CD4-positive, alpha-beta T cell treated with Interleukin-4 for 1 hour (primary cell): ENCODE measurements at places on chromosomes 1 and 21.

- no peak for DNase-seq
Observed at GRCh38 chr21:8991968-8992621, 1529.3 kb upstream of the TPTE start.

DNA sequence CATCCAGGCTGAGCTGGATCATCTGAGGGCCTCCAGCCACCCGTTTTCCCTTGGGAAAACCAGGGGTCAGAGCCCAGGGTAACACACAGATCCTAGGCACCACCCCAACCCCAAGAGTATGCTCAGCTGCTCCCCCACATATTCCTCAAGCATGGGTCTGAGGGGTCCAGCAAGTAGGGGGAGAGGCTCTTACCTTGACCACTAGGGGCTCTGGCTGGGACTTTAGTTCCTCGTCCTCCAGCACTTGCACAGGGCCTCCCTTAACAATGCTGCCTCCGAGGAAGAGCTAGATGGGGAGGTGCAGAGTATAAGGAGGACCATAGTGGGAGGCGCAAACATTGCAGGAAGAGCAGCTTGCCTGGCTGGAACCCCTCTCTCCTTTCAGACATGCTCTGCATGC, 7.5 kb downstream of the SELENBP1 start:
- no peak for DNase-seq

DNA sequence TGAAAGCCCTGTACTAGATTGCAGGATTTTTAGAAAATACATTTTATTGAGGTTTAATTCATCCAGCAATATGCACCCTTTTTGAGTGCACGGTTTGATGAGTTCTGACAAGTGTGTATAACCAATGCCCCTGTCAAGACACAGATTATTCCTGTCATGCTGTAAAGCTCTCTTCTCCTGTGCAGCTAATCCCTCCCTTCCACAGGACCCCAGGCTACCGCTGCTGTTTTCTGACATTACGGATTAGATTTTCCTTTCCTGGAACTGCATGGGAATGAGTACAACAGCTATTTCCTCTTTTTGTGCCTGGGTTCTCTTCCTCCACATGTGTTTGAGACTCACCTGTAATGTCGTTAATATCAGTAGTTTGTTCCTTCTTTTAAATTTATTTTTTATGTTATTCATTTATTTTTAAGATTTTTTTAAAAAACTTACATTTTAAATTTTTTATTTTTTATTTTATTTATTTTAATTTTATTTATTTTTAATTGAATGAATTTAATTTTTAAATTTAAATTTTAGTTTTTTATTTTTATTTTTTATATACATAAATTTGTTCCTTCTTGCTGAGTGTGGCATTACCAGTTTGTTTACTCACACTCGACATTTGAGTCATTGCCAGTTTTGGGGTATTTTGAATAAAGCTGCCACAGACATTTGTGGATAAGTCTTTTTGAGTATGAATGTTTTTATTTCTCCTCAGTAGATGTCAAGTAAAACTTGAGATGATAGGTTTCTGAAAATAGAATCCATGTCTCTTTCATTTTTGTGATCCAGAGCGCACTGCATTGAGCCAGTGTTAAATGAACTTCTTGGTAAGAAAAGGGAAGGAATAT, 79.0 kb upstream of the B3GALT5 start:
- no peak for DNase-seq

GRCh38 chr1:28956038-28956464, 41.7 kb downstream of the EPB41 start:
- no peak for DNase-seq

GRCh38 chr1:180598333-180598974, 33.4 kb upstream of the XPR1 start:
- DNase-seq, result no peak

DNA sequence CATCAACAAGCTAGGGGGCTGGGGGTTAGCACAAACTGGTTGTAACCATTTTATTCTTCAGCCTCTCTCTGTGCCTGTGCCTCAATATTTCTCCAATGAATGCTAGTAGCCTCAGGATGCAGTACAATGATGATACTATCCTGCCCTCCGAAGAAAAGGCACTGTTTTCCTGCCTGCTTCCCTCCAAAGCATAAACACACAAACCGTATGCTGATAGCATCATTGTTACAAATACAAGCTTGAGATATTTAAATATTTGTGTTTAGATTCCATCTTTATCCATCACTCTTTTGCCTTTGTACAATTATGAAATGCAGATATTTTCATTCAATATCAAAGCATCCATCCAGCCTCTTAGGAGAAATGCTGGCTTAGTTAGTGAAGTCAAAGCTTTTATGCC, 404.8 kb downstream of the DUSP10 start:
- no peak for DNase-seq

DNA sequence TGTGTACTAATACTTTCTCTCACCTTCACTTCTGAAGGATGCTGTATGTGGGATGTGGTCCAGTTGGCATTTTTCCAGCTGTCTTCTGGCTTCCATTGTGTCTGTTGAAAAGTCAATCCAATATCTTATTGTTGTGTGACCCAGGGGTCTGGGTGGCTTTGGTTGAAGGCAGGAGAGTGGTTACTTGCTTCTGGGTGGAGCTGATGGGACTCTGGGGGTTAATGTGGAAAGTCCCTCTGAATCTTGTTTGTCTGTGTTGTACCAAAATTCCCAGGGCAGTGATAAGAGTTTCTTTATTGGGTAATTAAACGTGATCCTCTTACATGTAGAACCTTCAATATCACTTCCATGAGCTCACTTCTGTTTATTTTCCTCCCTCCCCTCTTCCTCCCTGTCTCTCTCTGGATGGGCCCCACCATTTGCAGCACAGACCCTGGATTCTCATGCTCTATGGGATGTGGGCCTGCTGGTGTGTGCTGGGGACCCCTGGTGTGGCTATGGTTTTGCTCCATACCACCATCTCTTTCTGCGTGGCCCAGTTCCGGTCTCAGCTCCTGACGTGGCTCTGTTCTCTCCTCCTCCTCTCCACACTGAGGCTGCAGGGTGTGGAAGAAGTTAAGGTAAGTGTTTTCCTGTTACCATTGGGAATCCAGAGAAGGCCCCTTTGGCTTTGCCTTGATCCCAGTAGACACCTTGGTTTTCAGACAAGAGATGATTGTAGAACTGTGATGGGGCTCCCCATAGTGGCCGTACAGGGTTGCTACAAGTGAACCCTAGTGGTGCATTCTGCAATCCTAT, 71.5 kb downstream of the HHAT start:
- peak; percentile 20 for DNase-seq

- no peak for DNase-seq
Observed at GRCh38 chr21:39346671-39347331, 2.1 kb downstream of the HMGN1 start.

DNA sequence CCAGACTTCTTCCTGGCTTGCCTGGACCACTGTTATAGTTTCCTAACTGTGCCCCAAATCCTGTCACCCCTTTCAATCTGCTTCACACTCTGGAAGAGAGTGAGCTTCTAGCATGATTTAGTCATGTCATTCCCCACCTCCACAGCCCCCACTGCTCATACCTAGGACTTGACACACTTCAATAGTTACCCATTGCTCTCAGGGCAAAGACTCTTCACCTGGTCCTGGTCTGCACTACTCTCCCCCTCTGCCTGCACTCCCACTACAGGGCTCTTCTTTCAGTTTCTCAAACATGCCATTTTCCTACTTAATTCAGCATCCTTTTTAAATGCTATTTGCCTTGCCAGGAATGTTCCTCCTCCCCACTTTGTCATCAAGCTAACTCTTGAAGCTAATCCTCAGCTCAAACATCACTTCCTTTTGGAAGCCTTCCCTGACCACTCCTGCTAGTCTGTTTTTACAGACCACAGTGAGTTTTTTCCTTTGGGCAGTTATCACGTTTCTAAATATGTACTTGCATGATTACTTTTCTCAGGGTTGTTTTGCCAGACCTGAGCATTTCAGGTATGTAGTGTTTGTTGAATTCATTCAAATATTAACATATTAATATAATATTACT, 24.7 kb downstream of the CYP2J2 start:
- DNase-seq, result no peak

- no peak for DNase-seq
Observed at GRCh38 chr1:217687511-217687910, 56.4 kb downstream of the SPATA17 start.

GRCh38 chr1:61400131-61400770, 317.9 kb downstream of the NFIA start:
- no peak for DNase-seq

GRCh38 chr1:90717665-90718410, 736 bp upstream of the BARHL2 start:
- no peak for DNase-seq

- DNase-seq, result no peak
Observed at GRCh38 chr1:1083416-1084371, 9.6 kb upstream of the RNF223 start.

GRCh38 chr1:230263568-230264195, 162.4 kb downstream of the PGBD5 start:
- DNase-seq, result no peak

DNA sequence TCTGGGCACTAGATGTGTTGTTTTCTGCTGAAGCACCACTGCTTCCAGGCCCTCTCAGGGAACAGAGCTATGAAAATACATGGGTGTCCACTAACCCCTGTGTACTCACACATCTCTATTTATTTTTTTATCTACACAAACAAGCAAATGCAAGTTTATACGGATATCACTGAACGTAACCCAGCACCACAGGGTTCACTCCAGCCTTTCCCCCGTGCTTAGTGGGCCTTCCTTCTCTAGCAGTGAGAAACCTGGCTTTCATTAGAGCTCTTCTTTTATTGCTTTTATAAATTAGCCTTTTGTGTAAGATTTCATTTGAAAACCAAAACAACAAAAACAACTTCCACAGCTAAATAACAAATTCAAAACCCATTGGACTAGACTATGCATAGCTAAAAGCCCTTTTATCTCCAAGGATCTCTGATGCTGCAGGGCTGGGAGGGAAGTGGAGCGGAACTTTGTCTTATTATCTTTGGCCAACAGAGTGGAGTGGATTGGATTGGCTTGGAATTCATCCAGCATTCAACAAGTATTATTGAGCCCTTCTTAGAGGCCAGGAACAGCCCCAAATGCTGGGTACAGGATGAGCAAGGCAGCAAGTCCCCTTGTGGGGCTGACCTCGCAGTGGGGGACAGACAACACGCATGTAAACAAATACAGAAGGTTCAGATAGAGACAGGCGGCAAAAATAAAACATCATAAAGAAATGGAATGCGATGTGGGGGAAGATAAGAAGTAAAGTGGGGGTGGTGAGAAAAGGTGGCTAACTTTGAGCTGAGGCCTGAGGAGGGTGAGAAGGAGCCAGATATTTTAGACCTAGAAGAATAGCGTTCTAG, 371.8 kb upstream of the POU3F1 start:
- DNase-seq, result no peak

- no peak for DNase-seq
Observed at GRCh38 chr1:114334297-114334696, 176.7 kb downstream of the TRIM33 start.

- peak; percentile 74 for DNase-seq
Observed at GRCh38 chr1:4027492-4028138, 127.5 kb upstream of the C1orf174 start.

DNA sequence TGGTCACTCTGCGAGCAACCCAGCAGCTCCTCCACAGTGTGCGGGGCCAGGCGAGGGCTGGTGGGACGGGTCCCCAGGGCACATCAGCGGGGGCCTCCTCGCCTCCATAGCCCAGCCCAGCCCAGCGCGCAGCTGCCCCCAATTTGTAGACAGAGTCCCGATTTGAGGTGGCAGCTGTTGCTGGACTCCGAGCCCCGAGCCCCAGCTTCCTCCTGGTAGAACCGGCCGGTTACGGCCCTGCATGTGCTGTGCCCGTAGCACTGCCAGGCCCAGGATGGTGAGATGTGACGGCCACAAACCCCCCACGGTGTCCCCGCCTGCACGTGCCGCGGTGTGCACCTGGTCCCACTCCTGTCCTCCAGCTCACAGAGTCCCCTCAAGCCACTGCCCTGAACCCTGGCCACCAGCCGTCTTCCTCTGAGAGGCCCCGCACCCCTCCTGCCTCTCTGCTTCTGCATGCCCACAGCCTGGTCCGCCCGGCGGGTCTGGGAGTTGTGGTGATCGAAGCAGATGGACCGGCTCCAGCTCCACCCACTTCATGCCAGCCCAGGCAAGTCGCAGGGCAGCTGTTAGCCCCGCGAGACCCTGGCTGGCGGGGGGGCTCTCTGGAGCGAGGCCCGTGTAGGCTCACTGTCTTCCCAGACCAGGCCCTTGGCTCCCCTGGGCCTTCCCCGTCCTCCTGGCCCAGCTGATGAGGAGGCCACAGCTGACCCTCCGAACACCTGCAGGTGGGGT, 55.5 kb downstream of the MORN1 start:
- DNase-seq, result no peak

DNA sequence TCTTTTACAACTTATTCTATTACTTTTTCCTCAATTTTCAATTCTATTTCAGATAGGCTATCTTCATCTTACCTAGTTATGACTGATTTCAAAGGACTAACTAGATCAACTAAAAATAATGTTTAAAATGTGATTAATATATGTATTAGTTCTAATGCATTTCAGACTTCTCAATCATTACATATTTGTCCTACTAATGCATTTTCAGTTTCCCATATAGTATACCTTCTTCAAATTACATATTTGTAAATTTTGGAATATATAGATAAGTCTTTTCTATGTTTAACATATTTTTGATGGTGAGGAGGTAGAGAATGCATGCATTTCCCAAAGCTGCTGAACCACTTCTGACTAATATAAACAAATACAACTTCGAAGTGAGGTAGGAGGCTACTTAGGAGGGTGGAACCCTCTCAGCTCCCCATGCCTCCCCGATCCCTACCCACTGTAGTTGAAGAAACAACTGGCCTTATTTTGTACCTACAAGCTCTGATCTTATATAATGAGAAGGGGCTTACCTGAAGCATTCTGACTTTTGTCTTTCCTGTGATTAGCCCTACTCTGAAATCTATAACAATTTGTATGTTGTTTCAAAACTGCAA, 1.7 kb downstream of the TRMT1L start:
- DNase-seq, result no peak

- no peak for DNase-seq
Observed at GRCh38 chr21:43318841-43319781, 107.8 kb downstream of the SIK1 start.

DNA sequence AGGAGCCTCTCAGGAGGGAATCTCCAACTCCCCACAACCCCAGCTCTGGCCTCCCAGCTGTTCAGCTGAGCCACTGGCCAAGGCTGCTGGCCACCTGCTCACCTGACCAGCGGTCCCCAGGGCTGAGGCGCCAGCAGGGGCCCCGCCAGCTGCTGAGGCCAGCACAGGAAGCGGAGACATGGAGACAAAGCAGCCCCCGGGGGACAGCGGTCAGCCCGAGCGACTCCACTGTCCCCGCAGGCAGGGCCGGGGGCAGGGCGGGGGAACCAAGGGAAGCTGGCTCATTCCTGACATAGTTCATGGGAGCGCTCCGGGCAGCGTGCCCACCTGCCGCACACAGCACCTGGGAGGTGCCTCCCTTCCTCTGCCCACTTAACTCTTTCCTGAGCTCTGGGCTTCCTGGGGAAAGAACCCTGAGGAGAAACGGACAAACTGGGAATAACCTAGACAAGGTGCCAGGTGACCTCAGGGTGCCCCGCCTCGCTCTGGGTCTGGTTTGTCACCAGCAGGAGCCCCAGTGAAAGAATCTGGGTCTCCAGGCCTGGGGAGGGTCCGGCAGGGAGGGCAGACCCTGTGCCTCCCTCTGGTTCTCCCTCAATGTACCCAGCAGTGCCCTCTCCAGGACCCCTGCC, 10.7 kb downstream of the EPHA2 start:
- DNase-seq, result no peak
